SW 1271 (cell line): ENCODE measurements at places on chromosomes 1 and 21.
A peak's percentile ranks its signal among the peaks of the same experiment; 100 is the strongest.

- no peak for DNase-seq
Observed at GRCh38 chr1:75969550-75969949, 37.3 kb upstream of the ASB17 start.

DNA sequence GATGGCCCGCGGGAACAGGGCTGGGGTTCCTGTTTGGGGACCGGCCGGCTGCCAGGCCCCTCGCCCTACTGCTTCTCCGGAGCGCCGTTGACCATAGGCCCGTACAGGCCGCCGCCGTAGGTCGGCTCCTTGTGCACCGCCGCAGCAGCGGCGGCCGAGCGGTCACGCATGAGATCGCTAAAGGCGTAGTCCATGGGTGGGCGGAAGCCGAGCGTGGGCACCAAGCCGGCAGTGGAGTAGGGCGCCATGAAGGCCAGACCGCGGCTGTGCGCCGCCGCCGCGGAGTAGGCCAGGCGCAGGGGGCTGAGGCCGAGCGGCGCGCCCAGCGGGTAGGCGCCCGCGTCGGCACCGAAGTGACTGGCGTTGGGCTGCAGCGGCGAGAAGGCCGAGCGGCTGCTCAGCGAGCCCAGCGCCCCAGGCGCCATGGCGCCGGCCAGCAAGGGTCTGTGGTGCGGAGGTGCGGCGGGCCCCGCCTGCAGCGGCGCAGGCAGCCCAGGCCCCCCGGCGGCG lies 4.6 kb downstream of the DMRTA2 start:
- no peak for DNase-seq

DNA sequence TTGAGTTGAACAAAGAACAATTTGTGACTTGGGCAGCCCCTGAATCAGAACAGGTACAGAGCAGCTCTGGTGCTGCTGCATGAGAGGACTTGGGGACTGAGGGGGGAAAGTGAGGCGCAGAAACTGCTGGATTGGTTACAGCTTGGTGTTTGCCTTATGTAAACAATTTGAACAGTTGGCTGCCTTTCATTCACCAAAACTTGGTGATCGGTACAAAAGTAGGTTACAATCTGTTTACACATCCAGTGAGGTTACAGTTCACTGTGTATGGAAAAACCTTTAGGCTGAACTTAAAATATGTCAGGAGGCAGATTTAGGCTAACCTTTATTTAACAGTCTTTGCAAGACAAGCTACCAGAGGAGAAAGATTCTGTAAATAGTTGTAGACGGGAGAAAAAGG lies 28.6 kb upstream of the MTR start:
- no peak for DNase-seq

DNA sequence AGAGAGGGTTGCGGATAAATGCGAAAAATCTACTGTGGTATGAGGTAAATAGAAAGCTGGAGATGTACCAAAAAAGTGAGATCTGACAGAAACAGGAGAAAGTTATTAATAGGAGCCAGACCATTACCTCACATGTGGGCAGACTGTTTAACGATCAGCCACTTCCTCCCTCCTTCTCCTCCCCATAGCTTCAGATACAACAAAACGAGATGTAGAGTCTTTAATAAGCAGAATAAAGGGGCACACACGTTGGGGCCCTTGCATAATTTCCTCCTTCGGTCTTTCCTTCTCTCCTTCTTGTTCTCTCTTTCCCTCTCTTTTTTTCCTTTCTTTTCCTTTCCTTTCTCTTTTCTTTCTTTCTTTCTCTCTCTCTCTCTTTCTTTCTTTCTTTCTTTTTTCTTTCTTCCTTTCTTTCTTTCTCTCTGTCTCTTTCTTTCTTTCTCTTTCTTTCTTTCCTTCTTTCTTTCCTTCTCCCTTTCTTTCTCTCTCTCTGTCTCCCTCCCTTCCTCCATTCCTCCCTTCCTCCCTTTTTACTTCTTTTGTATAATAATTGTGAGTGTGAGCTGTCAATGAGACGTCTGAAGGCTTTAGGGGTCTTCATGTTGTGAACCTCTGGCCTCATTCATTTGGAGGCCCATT lies 242.1 kb downstream of the GRIK1 start:
- DNase-seq, result no peak

DNA sequence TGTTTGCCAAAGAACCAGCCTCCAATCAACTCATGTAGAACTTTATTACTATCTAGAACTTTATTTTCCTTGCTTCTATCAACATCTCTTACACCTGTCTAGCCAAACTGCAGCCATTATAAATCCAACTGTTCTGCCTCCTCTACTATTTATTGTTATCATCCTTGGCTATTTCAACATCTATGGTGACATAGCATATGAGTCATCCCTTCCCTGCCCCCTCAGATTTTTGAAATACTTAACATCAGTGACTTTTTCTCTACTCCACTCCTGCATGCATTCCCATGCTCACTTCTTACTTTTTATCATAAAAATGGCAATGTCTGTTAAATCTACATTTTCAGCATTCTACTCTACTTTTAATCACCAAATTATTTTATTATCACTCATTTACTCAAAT lies 544.9 kb upstream of the NEGR1 start:
- no peak for DNase-seq

DNA sequence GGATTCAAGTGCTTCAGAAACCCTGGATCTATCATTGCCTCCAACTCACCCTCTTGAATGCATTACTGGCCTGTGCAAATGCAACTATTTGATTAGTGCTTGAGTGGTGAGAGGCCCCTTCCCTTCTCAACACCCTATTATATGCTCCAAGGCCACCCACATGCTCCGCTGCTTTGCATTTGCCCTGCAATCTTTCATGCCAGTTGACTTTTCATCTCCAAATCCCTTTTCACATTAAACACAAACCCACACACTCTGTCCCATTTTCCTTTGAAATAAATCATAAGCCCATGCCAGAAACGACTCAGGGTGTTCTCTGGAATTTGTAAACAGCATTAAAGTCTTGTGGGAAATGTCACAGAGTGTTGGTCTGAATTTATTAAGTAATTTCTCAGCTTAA lies 78.9 kb upstream of the CTTNBP2NL start:
- no peak for DNase-seq

DNA sequence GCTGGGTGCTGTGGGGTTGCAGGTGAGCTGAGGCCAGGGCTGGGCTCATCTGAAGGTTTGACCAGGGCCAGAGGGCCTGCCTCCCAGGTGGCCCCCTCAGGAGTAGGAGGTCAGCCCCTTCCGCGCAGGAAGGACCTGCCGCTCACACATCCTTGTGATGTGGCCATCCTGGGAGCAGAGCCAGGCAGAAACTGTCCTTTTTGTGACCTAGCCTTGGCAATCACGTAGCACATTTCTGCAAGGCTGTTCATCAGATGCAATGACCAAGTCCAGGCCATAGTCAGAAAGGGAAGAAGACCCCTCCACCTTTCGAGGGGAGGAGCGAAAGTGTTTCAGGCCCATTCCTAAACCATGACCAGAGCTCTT lies 55.5 kb upstream of the TRAPPC10 start:
- no peak for DNase-seq

DNA sequence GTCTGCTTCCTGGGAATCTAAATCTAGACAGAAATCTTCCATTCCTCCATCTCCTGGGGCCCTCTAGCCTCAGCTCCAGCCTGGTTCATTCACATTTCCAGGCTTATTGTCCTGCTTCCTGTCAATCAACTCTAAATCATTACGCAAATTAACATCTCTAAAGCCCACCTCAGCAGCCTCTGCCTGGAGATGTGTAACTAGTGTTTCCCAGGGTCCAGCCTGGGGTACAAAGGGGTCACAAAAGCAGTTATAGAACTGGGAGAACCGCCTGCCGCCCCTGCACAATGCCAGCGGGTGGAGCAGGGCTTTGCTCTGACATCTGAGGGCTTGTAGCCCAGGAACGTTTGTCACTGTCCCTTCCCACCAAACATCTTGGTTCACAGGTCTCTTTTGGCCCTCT lies 373.5 kb downstream of the RRAGC start:
- no peak for DNase-seq

GRCh38 chr1:201119206-201120197 lies 7.3 kb upstream of the CACNA1S start:
- DNase-seq, result no peak

GRCh38 chr1:241475671-241476070 lies 43.9 kb downstream of the FH start:
- no peak for DNase-seq

DNA sequence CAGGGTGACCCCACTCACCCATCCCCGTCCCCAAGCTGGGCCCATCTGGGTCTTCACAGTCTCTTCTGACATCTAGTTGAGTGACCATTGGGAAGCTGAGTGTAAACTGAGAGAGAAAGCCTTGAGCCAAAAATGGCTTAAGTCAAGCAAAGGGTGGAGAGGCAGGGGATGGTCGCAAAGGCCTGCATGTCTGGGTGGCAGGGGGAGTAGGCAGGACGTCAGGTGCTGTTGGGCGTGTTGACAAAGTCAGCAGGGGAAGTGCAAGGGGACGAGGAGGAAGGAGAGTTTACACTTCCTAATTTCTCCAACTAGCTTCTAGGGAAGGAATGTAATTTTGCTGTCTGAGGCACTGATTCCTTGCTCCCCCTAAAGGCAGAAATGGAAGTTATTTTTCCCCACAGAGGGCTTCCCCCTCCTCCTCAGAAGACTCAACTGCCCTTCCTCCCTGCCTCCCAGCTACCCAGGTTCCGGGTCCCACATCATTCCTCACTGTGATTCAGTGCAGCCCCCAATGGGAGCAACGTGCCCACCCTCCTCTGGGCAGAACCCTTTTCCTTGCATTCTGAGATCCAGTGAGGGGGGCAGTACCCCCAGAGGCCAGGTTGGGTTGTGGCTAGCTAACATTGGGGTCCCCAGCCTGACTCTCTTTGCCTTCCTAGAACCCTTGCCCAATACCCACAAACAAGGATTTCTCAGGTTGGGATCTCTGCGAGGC lies 1.2 kb upstream of the ADORA1 start:
- DNase-seq, result no peak

DNA sequence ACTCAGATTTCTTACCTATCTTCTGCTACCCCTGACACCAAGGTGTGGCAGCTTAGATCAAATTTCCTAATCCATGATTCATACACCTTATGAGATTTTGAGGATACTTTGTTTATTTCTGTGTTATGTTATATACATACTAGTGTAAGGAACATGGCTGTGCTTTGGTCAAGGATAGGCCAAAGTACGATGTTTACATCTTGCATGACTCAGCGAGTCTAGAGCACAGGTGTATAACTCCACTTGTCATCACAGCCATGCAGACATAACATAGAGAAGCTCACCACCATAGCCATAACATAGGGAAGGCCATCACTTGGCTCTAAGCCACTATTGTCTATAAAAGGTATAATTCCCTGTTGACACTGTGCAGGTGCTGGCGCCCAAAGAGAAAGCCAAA lies 61.2 kb downstream of the GBP6 start:
- DNase-seq, result no peak

GRCh38 chr1:34140011-34140676 lies 24.9 kb downstream of the CSMD2 start:
- DNase-seq, result no peak

DNA sequence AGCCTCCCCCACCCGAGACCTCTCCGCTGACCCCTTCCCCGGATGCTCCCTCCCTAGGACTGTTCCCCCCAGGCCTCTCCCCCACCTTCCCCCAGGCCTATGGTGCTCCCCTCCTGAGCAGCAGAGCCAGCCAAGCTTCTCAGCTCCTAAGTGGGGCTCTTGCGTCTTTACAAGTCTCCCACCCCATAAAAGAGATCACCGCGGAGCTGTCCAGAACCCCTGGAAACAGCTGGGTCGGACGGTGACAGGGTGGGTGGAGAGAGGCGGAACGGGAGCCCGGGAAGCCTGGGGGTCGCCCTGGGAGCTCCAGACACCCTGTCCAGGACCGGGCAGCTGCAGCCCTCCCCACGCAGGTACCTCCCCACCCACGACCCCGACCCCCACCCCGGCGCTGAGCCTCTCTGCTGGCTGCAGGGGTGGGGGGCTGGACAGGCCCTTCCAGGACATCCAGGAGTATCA lies 61.2 kb downstream of the WNT9A start:
- DNase-seq, result no peak

DNA sequence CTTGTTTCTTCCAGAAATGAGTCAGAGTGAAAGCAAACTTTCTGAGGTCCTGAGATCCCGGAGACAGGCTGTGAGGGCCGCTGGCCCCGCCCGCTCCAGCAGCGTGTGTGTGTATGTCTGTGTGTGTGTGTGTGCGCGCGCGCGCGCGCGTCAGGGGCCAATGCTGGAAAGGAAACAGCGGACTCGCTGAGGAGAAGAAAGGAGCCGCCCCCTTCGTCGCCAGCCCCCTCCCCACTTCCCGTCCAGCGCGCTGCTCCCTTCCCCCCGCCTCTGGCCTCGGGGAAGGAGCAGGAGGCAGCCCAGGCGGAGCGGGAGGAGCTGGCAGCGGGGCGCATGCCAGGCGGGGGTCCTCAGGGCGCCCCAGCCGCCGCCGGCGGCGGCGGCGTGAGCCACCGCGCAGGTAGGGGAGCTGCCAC lies at the start of gene DISC1:
Gene DISC1 (plus strand): TSS at position 256 of the 416 bp plus-strand sequence. CDS start 78 bp downstream, at position 334.
- peak; percentile 30 for DNase-seq

GRCh38 chr1:98331718-98332311 lies 329.7 kb upstream of the SNX7 start:
- no peak for DNase-seq

DNA sequence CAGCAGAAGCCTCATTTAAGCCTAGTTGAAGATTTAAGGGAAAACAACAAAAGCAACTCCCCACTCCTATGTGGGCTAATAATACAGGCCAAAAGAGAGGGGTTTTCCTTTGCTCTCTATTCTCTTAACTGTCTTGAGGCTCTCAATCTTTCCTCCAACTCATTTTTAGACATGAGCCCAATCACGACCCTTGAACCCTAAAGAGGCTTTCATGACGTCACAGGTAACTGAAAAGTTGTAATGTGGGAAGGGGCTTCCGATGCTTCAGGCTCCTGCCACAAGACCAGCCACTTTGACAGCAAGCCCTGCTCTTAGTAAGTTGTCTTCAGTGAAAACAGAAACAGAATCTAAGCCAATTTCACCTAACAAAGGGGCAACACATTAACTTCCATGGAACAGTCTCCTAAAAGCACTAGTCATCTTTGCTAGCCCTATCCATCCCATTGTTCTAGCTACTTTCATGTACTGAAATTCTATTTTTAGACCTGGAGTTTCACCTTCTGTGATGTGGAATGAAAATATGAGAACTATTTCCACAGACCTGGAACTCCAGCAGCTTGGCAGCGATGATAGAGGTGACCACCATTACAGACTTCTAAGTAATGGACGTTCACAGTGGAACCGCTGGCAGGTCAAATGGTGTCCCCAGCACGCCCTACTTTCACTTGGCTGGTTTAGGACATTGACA lies 36.3 kb downstream of the GPR161 start:
- DNase-seq, result no peak

GRCh38 chr1:111179968-111180533 lies 20.4 kb downstream of the DENND2D start:
- no peak for DNase-seq

- no peak for DNase-seq
Observed at GRCh38 chr21:27475363-27475955, 508.6 kb upstream of the ADAMTS5 start.
